T-helper 9 cell (primary cell): ENCODE measurements at places on chromosomes 13 and 19.

GRCh38 chr19:7873304-7874075 lies 700 bp downstream of the PRR36 start:
- DNase-seq: no peak

DNA sequence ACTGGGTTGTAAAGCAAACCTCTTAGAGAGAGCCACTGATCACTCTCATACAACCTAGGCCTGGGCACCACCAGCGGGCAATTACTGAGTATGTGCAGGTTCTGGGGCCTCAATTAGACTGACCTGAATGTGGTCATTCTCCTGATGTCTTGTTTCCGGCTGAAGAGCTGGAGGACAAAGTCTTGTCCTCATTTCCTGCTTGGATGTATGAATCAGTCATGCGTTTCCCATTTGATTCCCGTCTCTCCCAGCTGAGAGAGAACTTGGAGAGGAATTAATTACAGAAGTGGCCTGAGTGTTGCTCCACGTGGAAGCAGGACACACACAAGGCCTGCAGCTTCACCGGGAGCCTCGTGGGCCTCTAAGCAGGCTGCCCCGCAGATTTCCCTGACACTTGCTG lies 799.3 kb upstream of the ARGLU1 start:
- no peak for DNase-seq

DNA sequence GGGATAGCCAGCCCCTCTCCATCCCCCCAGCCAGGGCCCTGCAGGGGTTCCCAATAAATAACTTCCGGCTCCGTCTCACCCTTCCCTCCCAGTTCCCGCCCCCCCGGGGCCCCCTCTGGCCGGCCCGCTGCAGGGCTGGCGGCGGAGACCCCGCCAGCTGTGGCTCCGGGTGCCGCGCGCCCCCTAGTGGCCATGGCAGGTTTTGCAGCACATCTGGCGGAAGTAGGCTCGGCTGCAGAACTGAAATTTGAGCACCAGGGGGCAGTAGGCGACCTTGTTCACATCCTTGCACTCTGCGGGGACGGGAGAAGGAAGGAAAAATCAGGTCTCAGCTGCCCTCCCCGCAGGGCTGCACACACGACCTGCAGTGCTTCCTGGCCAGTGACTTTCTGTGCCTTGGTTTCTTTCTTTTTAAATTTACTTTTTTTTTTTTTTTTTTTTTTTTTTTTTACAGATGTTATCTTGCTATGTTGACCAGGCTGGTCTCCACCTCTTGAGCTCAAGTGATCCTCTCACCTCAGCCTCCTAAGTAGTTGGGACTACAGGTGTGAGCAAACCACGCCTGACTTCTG lies 3.6 kb upstream of the MYO1F start:
- peak; percentile 85 for DNase-seq

- no peak for DNase-seq
These were observed 6.3 kb downstream of the ABCA7 start for GRCh38 chr19:1046117-1046626.

- no peak for DNase-seq
These were observed 303.6 kb upstream of the PRR20A start for GRCh38 chr13:56837161-56837560.

DNA sequence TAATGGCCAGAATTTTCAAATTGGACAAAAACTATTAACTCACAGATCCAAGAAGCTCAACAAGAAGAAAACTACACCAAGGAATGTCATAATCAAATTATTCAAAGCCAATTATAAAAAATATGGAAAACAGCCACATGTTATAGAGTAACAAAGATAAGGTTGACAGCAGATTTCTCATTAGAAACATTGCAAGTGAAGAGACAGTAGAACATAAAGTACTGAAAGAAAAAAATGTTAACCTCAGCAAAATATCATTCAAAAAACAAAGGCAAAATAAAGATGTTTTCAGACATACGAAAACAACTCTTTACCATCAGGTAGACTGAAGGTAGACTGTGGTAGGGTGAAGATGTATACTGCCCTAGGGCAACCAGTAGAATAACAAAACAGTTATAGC lies 83.4 kb downstream of the KCNRG start:
- no peak for DNase-seq
